Stimulated activated CD4-positive, alpha-beta T cell treated with anti-CD3 and anti-CD28 coated beads, Interleukin-1b, Interleukin-23, amount 100 ng/mL, for 1 hour (primary cell): ENCODE measurements at places on chromosomes 4 and X.

DNA sequence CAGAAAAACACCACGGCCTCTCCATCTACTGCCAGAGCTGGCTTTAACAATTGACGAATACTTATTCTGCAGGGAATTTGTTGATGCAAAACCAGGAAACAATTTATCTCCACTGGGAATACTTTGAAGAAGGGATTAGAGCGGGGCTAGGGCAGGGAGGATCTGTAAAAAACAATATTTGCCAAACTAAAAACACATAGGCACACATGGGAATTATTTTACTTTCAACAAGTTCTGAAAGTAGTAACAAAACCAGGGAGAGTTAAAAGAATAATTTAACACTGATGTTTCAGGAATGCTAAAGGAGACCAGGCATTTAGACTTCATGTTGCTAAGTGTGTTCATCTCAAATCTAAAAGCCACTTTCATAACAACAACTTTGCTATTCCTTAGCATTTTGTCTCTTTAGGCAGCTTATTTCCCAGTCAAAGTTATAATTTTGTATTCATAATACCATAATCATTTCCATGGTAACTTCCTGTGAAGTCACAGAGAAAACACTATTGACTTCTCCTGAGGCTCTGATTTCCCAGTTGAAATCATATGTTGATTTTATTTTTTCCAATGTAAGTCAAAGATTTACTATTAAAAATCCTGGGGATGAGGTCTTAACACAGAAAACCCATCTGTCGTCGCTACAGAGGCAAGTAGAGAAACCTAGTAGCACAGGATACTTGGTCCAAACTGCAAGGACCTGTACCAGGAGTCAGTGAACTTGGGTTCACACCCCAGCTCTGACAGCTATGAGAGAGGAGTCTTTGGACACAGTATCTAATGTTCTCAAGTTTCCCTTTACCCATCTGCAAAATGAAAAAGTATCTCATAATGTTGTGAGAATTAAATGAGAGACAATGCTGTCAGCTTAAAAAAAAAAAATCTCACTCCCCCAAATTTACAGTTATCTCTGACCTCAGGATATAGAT lies 69.3 kb downstream of the SH3RF1 start:
- DNase-seq = no peak

GRCh38 chr4:99536848-99537247 lies 26.0 kb downstream of the C4orf17 start:
- no peak for DNase-seq

- DNase-seq = no peak
These were observed 76.9 kb downstream of the PAQR3 start for GRCh38 chr4:78862314-78862737.

DNA sequence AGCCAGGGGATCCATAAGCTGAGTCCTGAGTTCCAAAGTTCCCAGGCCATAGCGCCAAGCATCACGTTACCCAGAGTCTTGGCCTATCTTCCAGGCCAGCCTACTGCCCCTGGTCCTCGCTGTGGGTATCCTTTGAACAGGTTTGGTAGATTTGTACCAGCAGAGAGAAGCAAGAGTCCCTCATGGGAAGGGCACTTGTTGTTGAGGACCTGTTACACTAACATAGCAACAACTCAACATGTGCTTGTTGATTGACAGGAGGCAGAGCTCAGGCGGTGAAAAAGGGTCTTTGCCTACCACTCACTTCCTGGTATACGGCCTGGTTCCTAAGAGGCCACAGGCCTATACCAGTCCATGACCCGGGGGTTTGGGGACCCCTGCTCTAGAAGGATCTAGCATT lies 138.4 kb downstream of the RASL11B start:
- DNase-seq = no peak

GRCh38 chr4:112585977-112586736 lies 50.6 kb downstream of the ZGRF1 start:
- DNase-seq = no peak
